Dermis microvascular lymphatic vessel endothelial cell (primary cell): ENCODE measurements at places on chromosomes 4 and X. TPM values are rescaled to one million over a fixed set of nuclear protein-coding genes. Genes with fewer than 3 reads are reported as not detected.

PFKFB1 gene
- total RNA-seq, result 0.13 TPM in 2 replicates

SERTM2 gene
- not detected in 2 replicates for total RNA-seq

IQCM gene
- total RNA-seq, result not detected in 2 replicates

ABCG2 gene
- 11.6 and 13.6 TPM in 2 replicates for total RNA-seq

DUX4 gene
- not detected in 2 replicates for total RNA-seq

HELQ gene
- 8.9 and 14.7 TPM in 2 replicates for total RNA-seq

CDS1 gene
- under 0.01 TPM in 1 of 2 replicates, not detected in the other for total RNA-seq

CPLX1 gene
- under 0.01 TPM in 1 of 2 replicates, not detected in the other for total RNA-seq

CSN1S1 gene
- not detected in 2 replicates for total RNA-seq

F9 gene
- not detected in 2 replicates for total RNA-seq

ARSJ gene
- total RNA-seq, result 15.3 and 15.4 TPM in 2 replicates

GRXCR1 gene
- total RNA-seq, result not detected in 2 replicates

UBA1 gene
- total RNA-seq, result 115 and 148 TPM in 2 replicates

MAD2L1 gene
- 9.0 and 29.8 TPM in 2 replicates for total RNA-seq

REELD1 gene
- total RNA-seq, result not detected in 2 replicates

HSPA4L gene
- total RNA-seq, result 1.8 and 2.4 TPM in 2 replicates

TCEAL5 gene
- not detected in 2 replicates for total RNA-seq
